Globus pallidus (tissue), 1 donor: ENCODE measurements at places on chromosomes 5 and 9.

GRCh38 chr5:75617736-75618352 is 6.6 kb downstream of the ANKDD1B start:
- no peak for DNase-seq

DNA sequence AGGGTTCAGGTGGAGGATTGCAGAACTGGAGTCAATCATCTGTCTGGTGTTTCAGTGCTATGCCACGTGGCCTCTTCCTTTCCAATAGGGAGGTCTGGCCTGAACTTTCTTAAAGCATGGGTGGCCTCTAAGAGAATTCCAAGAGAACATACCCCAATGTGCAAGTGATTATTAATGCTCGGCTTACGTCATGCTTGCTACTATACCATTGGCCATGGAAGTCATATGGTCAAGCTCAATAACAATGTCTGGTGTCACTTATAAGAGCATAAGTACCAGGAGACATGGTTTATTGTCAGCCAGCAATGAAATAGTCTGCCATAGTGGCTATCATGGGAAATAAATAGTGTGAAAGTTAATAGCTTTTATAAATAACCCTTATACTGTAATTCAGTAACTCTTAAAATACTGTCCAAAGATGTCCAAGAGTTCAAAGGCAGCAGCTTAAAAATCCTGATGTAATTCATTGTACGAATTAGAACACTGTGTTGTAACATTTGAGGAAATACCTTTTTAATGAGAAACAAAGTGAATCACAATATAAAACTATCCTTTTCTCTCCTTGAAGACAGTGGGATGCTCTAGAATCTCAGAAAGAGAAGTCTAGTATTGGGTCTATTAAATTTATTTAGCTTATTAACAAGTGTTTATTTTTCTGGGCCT is 355.4 kb upstream of the PRR16 start:
- DNase-seq = no peak

DNA sequence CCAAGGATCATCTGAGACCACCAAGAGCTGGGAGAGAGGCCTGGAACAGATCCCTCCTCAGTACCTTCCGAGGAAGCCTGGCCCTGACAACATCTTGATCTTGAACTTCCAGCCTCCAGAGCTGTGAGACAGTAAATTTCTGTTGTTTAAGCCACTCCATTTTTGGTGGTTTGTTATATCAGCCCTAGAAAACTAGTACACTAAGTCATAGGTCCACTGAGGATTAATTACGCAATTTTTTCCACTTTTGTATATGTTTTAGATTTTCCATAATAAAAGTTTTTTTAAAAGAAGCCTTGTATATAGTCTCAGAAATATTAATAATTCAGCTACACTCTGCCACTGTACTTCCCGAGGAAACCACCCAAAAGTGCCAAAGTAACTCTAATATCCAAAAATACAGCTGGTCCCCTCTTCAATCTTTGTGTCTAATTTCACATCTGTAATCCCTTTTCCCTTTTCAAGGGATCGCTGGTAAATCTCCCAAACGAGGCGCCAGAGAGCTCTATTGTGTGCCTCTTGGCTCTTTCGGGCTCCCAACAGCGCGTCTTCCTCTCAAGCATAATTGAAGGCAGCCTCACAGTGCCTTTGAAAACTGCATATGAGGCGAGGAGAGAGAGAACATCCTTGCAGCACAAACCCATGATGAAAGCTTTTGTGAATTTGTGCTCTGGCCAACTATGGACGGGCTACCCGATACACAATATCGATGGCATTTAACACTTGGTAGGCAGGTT is 32.7 kb downstream of the PRUNE2 start:
- DNase-seq = peak; percentile 88

- DNase-seq = no peak
These were observed 44.4 kb upstream of the ANKRD55 start for GRCh38 chr5:56277573-56277972.

- no peak for DNase-seq
These were observed 109.7 kb upstream of the IER5L start for GRCh38 chr9:129287619-129288305.
